ENCODE measurements at places on chromosomes 12 and 14. TPM values are rescaled to one million over a fixed set of nuclear protein-coding genes. Genes with fewer than 3 reads are reported as not detected.

DNA sequence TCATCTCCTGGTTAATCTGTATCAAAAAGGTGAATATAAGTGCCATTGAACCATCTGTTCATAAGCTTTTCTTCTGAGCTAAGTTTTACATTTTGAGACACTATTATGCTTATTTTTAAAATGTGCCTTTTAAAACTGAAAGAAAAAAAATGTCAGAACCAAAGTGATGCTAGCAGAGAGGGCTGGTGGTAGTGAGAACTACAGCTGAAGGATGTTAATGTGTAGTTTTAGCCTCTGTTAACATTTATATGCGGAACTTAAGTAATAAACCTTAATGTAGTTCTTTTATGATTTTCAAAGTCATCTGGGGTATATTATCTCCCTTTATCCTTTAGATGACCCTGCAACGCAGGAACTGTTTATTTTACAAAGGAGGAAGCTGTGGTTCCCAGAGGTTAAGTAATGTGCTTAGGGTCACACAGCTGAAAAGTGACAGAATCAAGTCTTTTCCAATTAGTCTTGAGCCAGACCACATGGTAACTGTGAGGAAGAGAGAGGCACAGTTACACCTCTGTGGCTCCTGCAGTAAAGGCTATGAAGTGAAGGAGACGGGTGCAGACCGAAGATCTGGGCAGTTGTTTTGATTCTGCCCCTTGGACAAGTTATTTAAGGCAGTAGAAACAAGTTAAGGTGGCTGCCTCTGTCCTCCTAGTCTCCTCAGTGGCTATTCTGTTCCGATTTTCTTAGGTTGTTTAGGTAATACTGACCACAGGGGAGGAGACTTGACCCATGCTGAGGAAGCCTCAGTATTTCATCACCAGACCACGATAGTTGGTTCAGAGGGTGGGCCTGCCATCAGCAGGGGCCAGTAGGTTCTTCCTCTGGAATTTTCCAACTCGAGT lies 23.9 kb downstream of the GNG2 start:
- H3K4me3 ChIP-seq, result no peak overlapping the region
- H3K36me3 ChIP-seq, result no peaks in the 10 kb centered on the region
- no peak for DNase-seq
- H3K27ac ChIP-seq, result no peak overlapping the region
- H3K4me1 ChIP-seq, result no peaks in the 10 kb centered on the region
- no peaks in the 10 kb centered on the region for H3K27me3 ChIP-seq

DNA sequence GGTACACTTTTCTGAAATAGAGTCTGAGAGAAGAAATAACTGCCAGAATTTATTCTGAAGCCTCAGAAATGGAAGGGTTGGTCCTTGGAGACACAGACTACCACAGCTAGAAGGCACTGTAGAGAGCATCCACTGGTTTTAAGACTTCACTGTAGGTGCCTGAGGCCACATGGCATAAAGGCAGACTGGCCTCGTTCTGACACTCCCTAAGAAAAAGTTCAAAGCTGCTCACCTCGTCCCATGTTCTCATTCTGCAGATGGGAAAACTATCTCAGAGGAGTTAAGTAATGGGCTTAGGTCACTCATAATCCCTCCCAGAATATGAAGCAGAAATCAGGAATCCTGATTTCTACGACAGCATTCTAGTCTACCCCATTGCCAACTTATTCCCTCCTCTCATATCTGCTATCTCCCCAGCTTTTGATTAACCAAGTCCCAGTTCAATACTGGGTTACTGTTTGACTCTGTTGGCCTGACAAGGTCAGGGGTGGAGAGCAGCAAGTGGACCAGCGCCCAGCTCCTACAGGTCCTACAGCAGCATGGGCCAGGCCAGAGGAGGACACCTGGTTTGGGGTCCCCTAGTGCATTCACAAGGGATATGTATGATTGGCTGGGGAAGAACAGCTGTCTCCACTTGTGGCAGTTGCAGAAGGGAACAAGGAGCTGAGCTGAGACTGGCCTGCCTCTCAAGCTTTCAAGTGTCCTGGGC lies 3.7 kb downstream of the ITGA5 start:
- H3K4me3 ChIP-seq, result peak overlapping the region; percentile 83
- no peaks in the 10 kb centered on the region for H3K36me3 ChIP-seq
- peak overlapping the region; percentile 36 for H3K27ac ChIP-seq
- peaks cover 64% of the 10 kb centered on the region for H3K4me1 ChIP-seq
- no peaks in the 10 kb centered on the region for H3K27me3 ChIP-seq
- DNase-seq, result no peak

- no peak overlapping the region for H3K27ac ChIP-seq
- H3K36me3 ChIP-seq, result no peaks in the 10 kb centered on the region
- no peak for DNase-seq
- no peaks in the 10 kb centered on the region for H3K27me3 ChIP-seq
- H3K4me1 ChIP-seq, result no peaks in the 10 kb centered on the region
Measured at GRCh38 chr12:52352951-52353350, 14.3 kb downstream of the KRT85 start.

GRCh38 chr12:88946372-88946997 lies 366.2 kb upstream of the KITLG start:
- peak overlapping the region; percentile 20 for H3K4me3 ChIP-seq
- no peaks in the 10 kb centered on the region for H3K36me3 ChIP-seq
- no peak for DNase-seq
- no peaks in the 10 kb centered on the region for H3K27me3 ChIP-seq
- H3K27ac ChIP-seq, result peak overlapping the region; percentile 83

- no peaks in the 10 kb centered on the region for H3K4me1 ChIP-seq
- H3K4me3 ChIP-seq, result no peak overlapping the region
- H3K36me3 ChIP-seq, result no peaks in the 10 kb centered on the region
- no peak for DNase-seq
Measured at GRCh38 chr12:81639196-81639595, 120.0 kb downstream of the PPFIA2 start.

GRCh38 chr14:73269729-73270531 lies 32.6 kb downstream of the PAPLN start:
- H3K36me3 ChIP-seq, result no peaks in the 10 kb centered on the region
- DNase-seq, result peak; percentile 75
- no peak overlapping the region for H3K27ac ChIP-seq
- H3K4me1 ChIP-seq, result peaks cover 17% of the 10 kb centered on the region
- H3K4me3 ChIP-seq, result peak overlapping the region; percentile 61

DNA sequence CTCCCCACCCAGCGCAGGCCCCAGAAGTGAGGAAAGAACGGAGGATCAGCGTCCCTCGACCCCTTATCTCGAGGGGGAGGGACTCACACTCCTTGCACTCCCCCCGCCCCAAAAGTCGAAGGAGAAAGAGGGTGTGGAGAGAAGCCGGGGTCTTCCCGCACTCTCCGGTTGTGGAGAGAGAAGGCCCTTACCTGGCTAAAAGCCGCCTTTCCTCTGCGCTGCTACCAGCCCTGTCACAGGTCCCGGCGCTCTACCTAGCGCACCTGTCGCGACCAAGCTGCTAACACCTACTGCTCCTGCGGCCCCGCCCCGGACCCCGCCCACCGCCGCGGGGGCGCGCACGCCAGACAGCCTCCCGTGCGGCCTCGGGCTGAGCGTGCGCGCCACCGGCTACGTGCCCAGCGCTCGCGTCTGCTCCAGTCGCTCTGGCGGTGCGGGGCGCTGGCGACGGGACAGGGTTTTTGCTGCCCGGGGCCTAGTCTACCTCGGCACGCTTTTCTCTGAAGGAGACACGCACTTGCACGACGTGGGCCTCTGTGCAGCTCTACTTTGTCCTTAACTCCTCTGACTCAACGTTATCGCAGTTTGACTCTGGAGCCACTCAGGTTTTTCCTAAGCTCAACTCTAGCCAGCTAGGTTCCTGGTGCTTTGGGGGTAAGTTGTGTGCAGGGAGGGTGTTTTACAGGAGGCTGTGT lies at the start of gene LIMA1:
TSS of gene LIMA1 (minus strand) at position 292 of the 695 bp plus-strand sequence. CDS start 34,769 bp downstream, outside the sequence.
- no peaks in the 10 kb centered on the region for H3K27me3 ChIP-seq
- H3K27ac ChIP-seq, result peak within 1 kb of the TSS; percentile 96
- DNase-seq, result peak; percentile 97
- no peaks in the 10 kb centered on the region for H3K36me3 ChIP-seq

- no peaks in the 10 kb centered on the region for H3K4me1 ChIP-seq
- no peak overlapping the region for H3K4me3 ChIP-seq
- no peaks in the 10 kb centered on the region for H3K27me3 ChIP-seq
- no peak overlapping the region for H3K27ac ChIP-seq
- DNase-seq, result no peak
- no peaks in the 10 kb centered on the region for H3K36me3 ChIP-seq
Measured at GRCh38 chr12:87931812-87932211, 97.4 kb downstream of the C12orf50 start.

DNA sequence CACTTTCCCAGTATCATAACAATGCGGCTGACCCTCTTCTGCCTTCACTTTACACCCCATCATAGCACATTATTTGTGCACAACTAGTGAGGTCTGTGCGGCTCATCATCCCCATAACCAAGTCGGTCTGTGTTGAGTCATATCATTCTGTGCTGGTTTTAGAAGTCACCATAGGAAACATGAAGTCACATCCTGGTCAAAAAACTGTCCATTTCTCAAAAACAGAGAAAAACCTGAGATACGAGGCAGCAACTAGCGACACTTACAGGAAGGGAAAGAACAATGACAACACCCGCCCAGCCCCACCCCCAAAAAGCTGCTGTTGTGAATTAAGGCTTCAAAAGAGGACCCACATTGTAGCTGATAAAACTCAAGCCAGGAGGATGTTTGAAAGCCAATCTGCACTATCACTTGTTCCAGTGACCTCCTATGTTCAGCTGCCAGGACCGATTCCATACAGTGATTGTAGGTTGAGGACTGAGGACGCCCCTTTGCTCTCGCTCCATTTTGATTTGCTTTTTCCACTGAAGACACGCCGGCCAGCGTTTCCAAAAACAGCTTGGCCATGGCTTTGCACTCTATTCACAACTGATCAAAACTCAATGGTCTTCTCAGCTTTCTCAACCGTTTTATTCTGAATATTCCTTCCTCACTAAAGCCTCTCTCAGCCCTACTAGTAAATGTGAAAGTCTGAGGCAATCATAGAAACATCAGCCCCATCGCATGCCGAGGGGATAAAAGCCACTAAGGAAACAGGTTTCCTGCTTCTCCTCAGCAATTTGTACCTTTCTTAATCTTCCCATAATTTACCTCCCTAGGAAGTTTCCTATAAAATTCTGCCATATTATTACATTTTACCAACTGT lies 87.5 kb downstream of the DUSP16 start:
- H3K4me3 ChIP-seq, result no peak overlapping the region
- peak overlapping the region; percentile 2 for H3K27ac ChIP-seq
- no peak for DNase-seq
- H3K4me1 ChIP-seq, result no peaks in the 10 kb centered on the region
- peaks cover 56% of the 10 kb centered on the region for H3K36me3 ChIP-seq
- H3K27me3 ChIP-seq, result no peaks in the 10 kb centered on the region

DNA sequence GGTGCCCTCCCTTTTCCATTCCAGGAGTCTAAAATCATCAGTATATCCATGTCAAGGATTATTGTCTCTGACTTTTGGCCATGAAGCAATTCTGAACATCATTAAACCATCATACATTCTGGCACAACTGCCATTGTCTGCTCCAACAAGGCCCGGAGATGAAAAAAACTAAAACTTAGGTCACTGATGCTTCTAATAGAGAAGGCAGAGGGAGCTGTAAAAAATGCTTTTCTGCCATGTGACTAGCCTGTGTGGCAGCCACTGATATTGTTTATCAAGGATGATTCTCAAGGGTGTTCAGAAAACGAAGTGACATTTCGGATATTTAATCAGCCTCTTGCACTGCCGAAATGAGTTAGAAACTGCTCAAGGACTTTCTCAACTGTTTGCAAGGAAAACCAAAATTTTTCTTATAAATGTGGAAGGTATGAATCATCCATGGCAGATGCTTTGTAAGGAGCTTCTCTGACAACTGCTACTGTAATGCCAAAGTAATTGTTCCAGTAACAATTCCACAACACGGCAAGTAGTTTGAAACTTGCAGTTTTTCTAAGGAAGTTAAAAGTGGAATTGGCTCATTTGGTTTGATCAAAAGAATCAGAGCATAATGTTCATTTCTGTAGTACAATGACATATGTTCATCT lies 1076.5 kb upstream of the FLRT2 start:
- no peak overlapping the region for H3K27ac ChIP-seq
- no peaks in the 10 kb centered on the region for H3K27me3 ChIP-seq
- no peaks in the 10 kb centered on the region for H3K4me1 ChIP-seq
- no peak overlapping the region for H3K4me3 ChIP-seq

DNA sequence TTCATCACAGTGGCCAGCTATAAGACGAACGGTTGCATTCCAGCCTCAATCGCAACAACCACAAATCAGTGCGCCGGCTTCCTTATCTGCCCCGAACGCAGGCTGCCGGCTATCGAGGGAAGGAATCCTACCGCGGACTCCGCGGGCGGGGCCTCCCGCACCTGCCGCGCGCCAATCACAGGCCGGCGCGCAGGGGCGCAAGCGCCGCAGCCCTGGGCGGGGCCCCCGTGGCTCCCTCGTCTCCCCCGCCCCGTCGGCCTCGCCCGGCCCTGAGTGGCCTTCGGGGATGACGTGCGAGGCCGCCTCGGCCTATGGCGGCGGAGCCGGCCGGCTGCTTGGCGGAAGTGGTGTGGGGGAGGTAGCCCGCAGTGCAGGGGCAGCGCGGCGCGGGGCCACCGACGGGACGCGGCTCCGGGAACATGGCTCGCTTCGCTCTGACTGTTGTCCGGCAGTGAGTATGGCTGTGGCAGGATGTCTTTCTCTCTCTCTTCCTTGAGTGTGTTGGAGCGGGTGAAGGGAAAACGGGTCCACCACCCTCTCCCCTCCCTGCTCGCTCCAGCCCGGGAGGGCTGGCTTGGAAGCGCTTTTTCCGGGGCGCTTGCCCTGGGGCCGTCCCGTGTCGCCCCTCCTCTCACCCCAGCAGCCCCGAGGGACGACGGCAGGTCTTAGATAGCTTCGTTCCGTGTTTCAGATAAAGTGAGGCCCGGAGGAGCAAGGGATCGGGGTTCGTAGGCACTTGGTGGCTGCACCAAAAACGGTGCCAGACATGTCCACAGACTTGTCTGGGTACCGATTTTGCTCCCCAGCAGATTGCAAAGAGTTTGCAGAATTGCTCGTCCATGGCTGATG lies at the start of gene TIGAR:
TSS of gene TIGAR (plus strand) at position 361 of the 849 bp plus-strand sequence. CDS start at position 420, 59 bp downstream.
- H3K4me1 ChIP-seq, result peaks cover 25% of the 10 kb centered on the region
- no peaks in the 10 kb centered on the region for H3K27me3 ChIP-seq
- DNase-seq, result peak; percentile 94
- H3K4me3 ChIP-seq, result peak within 1 kb of the TSS; percentile 99
- H3K36me3 ChIP-seq, result peaks cover 6% of the 10 kb centered on the region

Gene MGP
- total RNA-seq, result 60.2 TPM

Gene CLEC1A
- 1.5 TPM for total RNA-seq

Gene MANSC1
- 2.8 TPM for total RNA-seq

Gene KRT71
- total RNA-seq, result not detected

Gene HCAR2
- not detected for total RNA-seq
